Vagina (tissue), 2 donors: ENCODE measurements at places on chromosomes 1 and 21. TPM values are rescaled to one million over a fixed set of nuclear protein-coding genes. Genes with fewer than 3 reads are reported as not detected.

Gene SFN
- total RNA-seq: 406 TPM

- no peak for DNase-seq
Measured at GRCh38 chr1:66140072-66140471, 347.4 kb downstream of the PDE4B start.

GRCh38 chr1:119595606-119596005, 52.5 kb downstream of the ZNF697 start:
- no peak for DNase-seq

Gene SH2D5
- not detected for total RNA-seq

DNA sequence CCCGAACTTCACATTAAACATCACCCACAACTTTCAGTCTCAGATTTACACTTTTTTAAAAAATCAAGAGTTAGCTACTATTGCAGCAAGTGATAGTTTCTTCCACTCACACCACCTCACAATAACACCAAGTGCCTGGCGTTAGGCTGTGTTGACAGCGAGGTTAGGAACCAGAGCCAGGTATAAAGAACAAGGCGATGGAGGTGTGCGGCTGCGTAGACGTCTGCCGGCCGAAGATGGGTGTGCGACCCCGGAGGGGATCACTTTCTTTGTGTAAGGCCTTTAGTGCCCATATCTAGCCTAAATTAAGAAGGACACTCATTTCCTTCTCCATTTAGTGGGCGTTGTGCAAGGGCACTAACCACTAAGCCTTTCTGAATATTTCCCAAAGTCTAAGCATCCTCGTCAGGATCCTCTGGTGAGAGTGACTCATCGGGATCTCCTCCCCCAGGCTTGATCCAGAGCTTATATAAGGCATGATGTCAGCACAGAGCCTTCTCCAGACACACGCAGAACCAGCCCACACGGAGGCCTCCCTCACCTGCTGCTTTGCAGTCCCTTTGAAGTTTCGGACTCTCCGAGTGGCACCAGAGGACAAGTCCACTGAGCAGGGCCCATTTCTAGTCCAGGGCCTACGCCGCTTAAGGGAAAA, 11.8 kb downstream of the NHLH2 start:
- DNase-seq: no peak
